ENCODE measurements at places on chromosomes 12 and 14.

- no peak for DNase-seq
Measured at GRCh38 chr12:46674129-46674528, 151.7 kb downstream of the SLC38A4 start.

DNA sequence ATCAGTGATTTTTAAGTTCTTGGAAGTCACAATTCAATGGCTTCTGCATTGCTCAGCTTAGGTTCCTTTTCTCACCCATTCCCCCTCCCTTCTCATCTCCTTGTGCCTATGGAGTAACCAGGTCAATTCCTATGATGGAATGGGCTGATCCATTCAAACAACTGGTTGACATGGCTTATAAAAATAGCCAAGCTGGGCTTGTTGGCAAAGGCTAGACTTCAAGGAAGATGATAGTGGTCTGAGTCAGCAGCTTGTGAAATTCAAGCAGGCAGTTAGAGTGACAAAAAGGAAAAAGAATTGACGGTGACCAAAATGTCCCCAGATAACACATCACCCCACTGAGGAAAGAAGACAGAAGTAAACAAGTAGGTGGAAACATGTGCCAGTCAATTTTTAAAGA, 119.9 kb upstream of the PCED1B start:
- no peak for DNase-seq

DNA sequence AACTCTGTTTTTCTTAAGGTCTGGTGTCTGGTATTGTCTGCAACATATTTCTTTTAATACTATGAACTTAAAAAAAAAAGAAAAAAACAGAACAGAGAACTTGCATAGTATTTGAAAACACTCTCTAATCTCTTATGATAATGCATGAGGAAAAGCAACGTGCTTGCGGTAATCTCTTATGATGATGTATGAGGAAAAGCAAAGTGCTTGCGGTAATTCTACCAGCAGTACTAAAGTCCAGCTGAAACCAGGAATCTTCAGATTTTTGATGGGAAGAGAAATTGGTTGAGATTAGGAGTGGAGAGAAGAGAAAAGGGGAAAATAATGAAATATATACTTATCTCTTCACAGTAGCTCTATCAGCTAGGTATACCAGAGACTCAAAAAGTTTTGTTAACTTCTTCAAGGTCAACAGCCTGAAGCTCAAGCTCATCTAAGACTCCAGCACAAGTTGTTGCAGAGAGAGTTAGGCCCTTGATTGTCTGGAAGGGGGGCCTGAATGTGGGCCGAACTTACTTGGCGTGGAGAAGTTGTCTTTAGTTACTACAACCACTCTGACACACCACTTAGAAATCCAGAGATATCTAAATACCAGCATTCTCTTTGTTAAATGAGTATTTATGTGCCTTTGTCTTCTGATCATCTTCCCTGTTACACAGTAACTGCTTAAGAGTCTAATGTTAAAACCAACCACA, 240.4 kb downstream of the PRKD1 start:
- no peak for DNase-seq

GRCh38 chr12:52253391-52254179, 20.5 kb downstream of the KRT7 start:
- no peak for DNase-seq

GRCh38 chr12:74193191-74193590, 344.4 kb upstream of the ATXN7L3B start:
- no peak for DNase-seq

- DNase-seq = peak; percentile 48
Measured at GRCh38 chr12:120361506-120362208, 7.3 kb downstream of the MSI1 start.

- no peak for DNase-seq
Measured at GRCh38 chr12:76698316-76698715, 65.6 kb upstream of the ZDHHC17 start.

All from CD4-positive, alpha-beta T cell (primary cell).